ENCODE measurements at places on chromosomes 5 and 9.

- no peak for DNase-seq
Observed at GRCh38 chr5:165015547-165015946, 1510.1 kb downstream of the MAT2B start.

GRCh38 chr5:96615223-96615622 lies 47.0 kb upstream of the CAST start:
- DNase-seq = no peak

DNA sequence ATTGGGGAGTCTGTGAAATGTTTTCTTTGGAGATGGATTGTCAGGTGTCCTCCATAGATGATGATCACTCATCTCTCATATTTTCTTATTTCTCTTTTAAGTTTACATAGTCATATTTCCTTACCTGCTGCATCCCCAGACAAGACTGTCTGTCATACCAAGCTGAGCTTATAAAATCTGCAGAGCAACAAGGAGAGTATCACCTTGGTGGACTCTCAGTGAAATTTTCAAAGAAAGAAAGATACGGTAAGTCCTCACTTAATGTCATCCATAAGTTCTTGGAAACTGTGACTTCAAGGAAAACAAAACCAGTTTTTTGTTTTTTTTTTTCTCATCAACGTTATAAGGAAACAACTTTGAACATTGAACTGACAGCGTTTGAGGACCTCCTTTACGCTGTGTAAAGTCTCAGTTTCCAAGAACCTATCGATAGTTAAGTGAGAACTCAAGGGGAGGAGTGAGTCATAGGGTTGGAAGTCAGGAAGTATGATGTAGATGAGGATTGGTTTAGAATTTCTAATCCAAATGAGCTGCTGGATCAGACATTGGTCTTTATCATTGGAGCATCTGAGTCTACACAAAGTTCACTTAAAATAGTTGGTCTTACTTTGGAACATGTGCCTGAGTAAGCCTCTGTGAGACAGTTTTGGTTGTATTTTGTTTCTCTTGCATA lies 45.5 kb downstream of the SPIN1 start:
- peak; percentile 31 for DNase-seq

DNA sequence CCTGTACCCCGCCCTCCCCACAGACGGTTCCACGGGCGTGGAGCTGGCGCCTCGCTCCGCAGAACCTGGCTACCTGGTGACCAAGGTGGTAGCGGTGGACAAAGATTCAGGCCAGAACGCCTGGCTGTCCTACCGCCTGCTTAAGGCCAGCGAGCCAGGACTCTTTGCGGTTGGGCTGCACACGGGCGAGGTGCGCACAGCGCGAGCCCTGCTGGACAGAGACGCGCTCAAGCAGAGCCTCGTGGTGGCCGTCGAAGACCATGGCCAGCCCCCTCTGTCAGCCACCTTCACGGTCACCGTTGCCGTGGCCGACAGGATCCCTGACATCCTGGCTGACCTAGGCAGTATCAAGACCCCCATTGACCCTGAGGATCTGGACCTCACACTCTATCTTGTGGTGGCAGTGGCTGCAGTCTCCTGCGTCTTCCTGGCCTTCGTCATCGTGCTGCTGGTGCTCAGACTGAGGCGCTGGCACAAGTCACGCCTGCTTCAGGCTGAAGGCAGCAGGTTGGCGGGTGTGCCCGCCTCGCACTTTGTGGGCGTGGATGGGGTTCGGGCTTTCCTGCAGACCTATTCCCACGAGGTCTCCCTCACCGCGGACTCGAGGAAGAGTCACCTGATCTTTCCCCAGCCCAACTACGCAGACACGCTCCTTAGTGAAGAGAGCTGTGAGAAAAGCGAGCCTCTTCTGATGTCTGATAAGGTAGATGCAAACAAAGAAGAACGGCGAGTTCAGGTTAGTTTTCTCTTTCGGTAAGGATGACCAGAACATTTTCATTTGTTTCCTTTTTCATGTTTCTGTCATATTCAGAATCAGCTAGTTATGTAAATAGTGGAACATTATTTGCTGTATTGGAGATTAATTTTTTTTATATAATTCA lies 2.3 kb downstream of the PCDHGA5 start:
- DNase-seq = no peak

DNA sequence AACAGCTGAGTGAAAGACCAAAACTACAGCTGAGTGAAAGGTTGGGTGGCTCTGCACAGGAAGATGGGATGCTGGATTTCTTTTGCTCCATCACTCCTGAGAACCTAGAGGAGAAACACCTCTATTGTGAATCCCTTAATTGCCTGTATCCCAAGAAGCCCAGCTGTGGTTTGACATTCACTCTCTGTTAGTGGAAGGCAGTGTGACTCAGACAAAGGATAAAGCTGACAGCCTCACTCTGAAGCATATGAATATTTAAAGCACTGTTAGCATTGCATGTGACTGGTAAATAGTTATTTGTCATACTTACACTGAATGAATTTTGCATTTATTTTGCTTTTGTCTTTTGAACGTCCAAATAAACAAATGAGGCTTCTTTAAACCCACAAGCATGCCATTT lies 367.1 kb upstream of the RIOK2 start:
- no peak for DNase-seq

- DNase-seq = peak; percentile 34
Observed at GRCh38 chr5:139443831-139444453, 4.6 kb upstream of the DNAJC18 start.

- no peak for DNase-seq
Observed at GRCh38 chr5:125153231-125153630, 406.8 kb upstream of the ZNF608 start.

DNA sequence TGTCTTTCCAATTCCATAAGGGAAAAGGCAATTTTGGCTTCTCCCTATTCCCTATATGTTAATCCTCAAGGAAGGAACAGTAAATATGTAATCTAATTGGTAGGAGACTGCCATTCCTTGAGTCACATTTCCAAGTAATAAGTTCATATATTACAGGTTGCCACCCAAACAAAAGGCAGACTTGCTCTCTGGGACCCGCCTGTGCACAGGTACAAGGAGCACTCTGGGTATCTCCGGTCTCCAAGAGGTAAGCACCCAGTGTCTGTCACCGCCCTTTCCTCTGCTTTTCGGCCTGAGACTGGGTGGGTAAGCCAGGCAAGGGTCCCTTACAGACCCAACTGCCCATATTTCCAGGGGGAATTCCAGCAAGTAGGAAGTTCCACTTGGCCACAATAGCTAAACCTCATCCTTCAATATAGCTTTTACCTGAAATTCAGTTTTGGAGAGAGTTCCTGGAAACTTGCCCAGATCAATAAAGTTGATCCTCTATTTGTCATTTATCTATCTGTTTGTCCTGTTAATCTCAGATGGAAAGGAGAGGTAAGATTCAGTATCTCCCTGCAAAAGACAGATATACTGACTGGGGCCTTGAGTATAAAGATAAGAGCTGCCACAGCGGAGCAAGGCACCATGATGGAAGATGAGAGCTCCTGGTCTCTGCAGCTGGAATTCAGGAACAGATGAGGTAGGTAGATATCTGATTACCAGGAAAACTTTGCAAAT lies 81.8 kb downstream of the SUSD1 start:
- DNase-seq = no peak

- DNase-seq = no peak
Observed at GRCh38 chr9:9412241-9412640, 1200.6 kb downstream of the PTPRD start.

- DNase-seq = no peak
Observed at GRCh38 chr9:122016309-122016708, 76.8 kb downstream of the TTLL11 start.

DNA sequence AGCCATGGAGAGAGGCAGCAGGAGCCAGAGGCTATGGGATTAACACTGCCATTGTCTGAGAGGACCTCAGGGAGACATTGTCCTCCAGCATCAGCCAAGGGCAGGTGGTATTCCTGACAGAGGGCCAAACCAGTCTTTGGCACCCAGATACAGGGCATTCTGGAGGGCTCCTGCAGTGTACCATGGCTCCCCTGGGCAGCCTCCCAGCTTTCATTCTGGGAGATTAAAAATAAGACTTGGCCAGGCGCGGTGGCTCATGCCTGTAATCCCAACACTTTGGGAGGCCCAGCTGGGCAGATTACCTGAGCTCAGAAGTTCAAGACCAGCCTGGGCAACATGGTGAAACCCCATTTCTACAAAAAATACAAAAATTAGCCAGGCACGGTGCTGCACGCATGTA lies 4.2 kb downstream of the MTAP start:
- DNase-seq = no peak

DNA sequence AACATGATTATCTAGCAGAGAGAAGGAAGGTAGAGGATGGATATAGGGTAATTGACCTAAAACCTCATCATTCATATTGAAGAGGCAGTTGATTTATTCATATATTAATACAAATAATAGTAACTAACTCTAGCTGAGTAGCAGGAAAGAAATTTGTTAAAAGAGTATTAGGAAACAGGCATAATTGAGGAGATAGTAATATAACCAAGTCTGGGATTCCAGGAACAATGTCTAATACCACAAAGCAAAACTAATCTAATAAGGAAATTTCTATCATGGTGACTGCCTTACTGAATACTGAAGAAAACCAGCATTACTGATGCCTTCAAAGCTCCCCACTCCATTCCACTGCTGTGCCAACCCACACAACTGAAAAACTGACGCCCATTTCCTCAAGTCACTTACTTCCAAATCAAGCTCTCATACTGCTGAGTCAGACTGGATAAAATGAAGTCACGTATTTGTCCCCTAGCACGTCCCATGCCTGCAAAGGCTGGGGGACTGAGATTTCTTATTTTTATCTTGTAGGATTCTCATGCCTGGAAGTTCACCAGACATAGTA lies 153.9 kb downstream of the SMC2 start:
- DNase-seq = no peak

DNA sequence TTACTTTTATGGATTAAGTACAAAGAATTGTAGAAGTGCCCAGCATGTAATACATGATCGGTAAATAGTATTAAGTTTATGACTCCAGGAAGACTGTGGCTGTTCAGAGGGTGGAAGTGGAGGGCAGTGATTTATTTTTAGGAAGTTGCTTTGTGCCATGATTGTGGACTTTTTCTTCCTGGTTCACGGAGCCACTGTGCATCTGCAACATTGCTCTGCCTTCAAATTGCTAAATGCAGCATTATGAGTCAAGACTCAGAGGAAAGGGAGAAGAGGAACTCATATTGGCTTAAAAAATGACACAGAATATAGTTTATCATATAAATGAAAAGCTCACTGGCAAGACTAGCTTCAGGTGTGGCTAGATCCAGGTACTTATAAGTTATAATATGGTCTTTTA lies 301.5 kb downstream of the KCTD16 start:
- no peak for DNase-seq

DNA sequence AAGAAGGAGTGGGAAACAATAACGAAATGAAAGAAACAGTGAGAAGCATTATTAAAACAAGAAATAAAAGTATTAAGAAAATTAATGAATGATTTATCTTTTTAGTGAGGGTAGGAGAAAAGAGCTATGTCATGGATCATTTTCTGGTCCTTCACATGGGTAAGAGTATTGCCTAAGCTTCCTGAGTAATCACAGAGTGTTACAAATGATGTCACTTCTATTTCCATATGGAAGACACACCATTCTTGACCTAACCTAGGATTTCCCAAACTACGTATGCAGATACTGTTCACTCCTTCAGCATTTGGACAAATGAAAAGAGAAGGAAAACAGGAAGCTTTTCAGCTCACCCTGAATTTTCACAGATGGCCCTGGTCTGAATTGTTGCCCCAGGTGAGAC lies 3.3 kb upstream of the TSLP start:
- no peak for DNase-seq

DNA sequence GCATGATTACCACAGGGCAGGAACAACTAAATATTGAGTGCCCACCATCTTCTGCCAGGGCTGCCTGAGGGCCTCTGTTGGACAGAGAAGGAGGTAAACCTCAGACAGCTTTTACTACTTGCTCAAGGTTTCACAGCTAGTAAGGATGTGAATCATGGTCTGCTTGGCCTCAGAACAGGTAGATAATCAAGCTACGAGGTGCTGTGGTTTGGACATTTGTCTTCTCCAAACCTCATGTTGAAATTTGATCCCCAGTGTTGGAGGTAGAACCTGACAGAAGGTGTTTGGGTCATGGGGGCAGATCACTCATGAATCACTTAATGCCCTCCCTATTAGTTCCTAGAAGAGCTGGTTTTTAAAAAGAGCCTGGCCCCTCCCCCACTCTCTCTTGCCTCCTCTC lies 541.2 kb upstream of the TRPC7 start:
- DNase-seq = no peak

DNA sequence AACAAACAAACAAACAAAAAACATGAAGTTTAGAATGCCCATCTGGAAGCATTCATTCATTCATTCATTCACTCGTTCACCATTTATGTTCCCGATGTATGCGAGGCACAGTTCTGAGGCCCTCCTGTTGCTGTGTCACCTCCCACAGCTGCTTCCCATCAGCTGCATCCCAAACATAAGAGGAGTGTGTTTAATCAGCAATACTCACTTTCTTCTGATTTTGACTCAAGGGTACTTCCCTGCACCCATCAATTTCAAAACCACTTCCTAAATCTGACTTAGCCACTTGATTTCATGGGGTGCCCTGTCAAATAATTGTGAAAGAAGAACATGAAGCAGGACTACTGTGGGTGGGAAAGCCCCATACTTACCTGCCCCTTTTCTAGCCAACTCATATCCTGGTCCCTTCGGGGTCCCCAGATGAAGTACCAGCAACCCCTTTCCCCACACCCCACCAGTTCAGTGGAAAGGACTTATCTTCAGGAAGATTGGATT lies 128.0 kb upstream of the IL12B start:
- no peak for DNase-seq

DNA sequence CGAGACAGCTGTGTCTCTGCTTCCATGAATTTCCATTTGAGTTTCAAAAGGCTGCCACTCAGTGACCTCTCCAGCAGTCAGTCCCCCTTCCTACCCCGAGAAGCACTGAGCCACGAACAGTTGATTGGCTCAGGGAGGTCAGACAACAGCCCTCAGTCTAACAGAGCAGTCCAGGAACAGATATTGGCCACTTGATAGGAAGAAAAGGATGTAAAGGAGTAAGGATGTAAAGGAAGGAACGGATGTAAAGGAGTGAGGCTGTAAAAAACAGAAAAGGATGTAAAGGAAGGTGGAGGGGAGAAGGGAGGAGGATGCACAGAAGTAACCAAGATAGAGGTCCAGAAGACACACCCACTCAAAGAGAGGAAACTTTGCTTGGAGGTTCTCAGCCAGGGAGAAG lies 3.2 kb upstream of the NR4A3 start:
- no peak for DNase-seq

DNA sequence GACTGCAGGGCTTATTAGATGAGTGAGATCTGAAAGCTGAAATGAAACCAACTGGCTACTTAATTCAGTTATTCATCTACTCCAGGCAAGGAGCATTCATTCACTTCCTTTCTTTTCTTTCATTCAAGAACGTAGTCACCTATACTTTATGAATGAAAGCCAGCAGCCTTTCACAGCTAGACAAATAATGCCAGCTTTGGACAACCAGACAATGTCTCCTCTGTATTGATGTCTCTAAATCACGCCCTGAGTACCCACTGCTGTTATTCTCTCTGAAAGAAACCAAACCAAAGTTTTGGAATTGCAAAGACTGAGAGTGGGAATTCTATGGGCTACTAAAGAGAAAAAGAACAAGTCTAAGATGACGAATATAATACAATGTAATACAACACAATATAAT lies 121.2 kb upstream of the PTPN3 start:
- no peak for DNase-seq
